Activated CD4-positive, alpha-beta T cell treated with anti-CD3 and anti-CD28 coated beads, Interleukin-2, amount 10 ng/mL, durations not matched to agents 7 days and 5 days (primary cell): ENCODE measurements at places on chromosomes 6 and 20. TPM values are rescaled to one million over a fixed set of nuclear protein-coding genes. Genes with fewer than 3 reads are reported as not detected.
A peak's percentile ranks its signal among the peaks of the same experiment; 100 is the strongest.

DNA sequence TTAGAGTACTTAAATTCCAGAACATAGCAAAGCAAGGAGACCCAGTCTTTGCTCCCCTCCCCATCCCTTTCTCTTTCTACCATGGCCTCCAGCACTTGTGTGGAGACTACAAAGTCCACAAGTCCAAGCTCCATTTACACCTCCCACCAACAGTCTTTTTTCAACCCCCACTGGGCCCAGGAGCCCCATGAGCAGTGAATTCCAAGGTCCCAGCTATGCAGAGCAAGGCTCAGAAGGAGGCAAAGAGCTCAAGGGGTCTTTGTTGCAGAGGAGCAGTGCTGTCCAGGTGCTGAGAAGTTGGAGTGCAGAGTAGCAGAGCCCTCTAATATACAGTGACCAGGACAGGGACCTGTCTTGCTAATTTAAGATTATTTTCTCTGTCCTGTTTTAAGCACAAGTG lies 9.0 kb downstream of the PAK5 start:
- DNase-seq: no peak

GRCh38 chr6:142945049-142945445 lies at the start of gene HIVEP2:
HIVEP2 (minus strand) TSS chr6:142945176; CDS start chr6:142774738, 170,438 bp downstream.
- DNase-seq: peak; percentile 78

DNA sequence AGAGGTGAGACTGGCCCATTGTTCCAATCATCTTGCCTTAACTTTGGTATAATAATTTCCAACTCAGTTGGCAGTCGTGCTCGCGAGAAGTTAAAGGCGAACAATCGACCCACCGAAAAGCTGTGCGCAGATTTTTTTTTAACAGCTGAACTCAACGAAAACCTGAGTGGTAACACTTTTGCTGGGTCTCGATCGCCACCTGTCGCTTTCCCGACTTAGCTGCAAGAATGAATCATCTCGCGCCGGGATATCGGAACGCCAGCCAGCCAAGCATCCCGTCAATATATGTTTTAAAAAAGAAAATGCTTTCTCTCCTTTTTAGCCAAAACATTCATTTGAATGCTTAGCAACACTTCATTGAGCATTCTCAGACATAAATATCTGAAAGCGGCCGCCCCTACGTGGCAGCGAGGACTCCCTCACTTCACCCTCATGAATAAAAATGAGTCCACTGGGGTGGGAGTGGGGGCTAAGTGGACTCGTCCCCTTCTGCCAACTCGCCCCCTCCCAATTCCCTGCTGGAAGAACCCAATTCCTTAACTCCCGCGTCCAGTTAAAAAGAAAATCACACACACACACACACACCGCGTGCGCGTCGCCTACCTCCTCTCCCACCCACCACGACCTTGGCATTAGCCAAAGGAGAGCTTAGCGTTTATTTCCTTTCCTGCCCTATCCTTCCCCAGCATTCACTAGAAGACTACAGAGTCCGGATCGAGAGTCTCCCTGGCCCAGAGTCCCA lies 1.5 kb downstream of the COL12A1 start:
- DNase-seq: peak; percentile 53

DNA sequence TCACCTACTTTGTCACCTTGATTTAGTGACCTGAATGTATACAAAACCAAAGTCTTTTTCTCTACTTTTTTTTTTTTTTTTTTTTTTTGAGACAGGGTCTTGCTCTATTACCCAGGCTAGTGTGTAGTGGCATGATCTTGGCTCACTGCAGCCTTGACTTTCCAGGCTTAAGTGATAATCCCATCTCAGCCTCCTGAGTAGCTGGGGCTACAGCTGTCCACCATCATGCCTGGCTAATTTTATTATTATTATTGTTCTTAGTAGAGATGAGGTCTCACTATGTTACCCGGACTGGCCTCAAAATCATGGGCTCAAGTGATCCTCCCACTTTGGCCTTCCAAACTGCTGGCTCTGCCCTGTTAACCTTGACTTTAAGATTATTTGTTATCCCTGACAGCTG lies 37.5 kb downstream of the CRISP2 start:
- DNase-seq: no peak

DNA sequence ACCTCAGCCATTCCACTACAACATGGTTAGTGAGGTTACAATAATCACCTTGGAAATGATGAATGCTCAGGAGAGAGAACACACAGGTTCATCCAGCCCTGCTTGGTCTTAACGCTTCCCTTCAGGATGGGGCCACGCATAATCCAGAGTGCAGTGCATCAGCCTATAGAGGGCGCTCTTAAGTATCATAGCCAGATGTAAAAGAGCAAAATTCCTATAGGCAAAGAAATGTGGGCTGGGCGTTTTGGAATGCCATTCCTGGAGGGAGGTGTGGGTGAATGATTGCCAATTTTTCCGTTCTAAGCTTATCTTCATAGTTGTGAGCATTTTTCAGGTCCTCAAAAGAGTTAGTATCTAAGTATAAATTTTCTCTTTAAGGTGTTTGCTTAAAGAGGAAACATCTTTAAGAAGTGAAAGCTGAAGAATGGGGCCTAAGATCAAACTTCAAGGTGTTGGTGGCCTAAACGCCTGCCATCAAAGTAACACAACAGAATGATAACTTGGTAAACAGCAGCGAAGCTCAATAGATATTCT lies 1.8 kb downstream of the RIPOR2 start:
- DNase-seq: peak; percentile 68

Gene SPAG4
- total RNA-seq: 1.7 TPM

Gene RSPO3
- total RNA-seq: not detected

Gene OTOR
- total RNA-seq: not detected

Gene SMOC2
- total RNA-seq: not detected

Gene TSHZ2
- total RNA-seq: 9.2 TPM
